ENCODE measurements at places on chromosomes 7 and 10.

DNA sequence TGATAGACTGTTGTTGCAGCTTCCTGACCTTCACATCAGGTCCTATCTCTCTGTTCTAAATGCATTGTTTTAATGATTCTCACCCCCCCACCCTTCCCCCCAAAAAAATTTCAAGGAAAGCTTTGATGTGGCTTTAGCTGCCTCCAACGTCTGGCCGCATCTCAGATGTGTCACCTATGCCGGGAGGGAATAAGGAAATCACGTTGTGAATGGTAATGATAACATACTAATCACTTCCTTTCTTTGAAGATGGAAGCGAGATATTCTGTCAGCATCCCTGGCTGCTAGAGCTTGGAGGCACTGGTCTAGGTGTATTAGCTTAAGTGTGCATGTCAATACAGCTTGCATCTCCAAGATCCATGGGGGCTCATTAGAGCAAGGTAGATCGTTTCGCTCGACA, 89.6 kb downstream of the VTI1A start:
- DNase-seq, result no peak

DNA sequence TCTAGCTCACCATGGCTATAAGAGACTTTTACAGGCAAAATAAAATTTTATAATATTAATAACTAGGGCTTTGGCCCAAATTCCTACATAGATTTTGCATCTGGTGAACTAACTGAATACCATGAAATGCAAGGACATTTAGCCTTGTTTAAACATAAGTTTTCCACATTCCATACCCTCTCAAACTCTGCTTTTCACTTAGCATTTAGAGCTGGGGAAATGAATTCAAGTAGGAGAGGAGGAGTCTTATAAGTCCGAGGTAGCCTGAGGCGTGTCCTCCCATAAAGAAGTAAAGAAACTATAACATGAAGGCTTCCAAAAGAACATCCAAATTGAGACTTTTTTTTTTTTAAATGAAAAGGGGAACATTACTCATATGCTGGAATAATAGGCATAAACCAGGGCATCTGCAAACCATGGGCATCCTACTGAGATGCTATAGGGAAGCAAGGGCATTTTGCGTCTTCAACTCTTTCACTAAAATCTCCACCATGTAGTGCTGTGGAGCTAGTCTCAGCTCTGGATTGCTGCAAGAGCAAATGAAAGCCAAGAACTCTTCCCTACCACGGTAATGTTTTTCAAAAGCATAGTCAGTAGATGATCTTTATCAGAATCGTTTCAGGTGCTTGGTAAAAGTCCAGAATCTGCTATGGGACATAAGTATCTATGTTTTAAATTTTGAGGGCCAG, 79.1 kb downstream of the PALS2 start:
- no peak for DNase-seq

DNA sequence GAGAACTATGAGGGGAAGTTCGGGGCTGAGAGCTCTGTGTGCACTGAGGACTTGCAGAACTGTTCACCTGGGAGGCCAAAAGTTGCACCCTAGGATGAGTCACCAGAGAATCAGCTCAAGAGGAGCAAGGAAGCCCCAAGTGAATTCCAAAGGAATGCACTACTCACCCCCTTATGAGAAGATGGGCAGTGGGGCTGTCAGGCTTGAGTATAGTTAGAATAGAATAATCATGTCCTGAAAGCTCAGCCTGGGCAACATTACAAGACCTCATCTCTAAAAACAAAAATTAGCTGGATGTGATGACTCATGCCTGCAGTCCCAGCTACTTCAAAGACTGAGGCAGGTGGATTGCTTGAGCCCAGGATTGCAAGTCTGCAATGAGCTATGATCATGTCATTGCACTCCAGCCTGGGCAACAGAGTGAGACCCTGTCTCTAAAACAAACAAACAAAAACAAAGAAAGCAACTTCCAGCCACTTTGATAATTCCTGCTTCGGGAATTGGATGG, 30.0 kb downstream of the MAP3K8 start:
- no peak for DNase-seq

DNA sequence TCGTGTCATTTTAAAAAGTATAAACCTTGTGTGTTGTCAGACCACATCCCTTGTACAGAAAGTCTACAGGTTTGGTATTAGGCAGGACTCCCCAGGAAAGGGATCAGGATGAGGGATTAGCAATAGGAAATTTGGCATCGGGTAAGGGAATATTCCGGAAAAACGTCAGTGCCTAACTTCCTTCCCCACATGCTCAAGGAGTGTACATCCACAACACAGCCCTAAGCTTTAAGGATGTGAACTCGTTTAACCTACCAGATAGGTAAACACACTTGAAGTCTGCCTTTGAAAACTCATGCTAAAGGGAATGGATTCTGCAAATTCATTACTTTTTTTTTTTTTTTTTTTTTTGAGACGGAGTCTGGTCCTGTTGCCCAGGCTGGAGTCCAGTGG, 194.9 kb downstream of the SKIDA1 start:
- no peak for DNase-seq

DNA sequence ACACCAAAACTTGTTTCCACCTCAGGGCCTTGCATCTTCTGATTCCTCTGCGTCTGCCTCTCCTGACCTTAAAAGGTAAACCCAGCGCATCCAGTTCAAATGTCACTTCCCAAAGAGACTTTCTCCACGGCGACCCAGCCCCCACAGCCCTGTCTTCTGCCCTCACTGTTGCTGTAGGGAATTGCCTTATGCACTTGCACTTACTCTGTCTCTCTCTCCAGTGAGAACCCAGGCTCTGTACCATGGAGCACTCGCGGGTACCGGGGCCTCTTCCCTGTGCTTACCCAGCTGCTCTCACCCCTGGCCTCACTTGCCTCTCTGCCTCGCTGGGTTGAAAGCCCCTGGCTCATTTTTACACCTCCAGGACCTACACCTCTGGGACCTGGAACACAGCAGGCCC, 48.4 kb downstream of the AOC1 start:
- peak; percentile 17 for DNase-seq

Data from K562 (cell line).